ENCODE measurements at places on chromosomes 12 and 14.

DNA sequence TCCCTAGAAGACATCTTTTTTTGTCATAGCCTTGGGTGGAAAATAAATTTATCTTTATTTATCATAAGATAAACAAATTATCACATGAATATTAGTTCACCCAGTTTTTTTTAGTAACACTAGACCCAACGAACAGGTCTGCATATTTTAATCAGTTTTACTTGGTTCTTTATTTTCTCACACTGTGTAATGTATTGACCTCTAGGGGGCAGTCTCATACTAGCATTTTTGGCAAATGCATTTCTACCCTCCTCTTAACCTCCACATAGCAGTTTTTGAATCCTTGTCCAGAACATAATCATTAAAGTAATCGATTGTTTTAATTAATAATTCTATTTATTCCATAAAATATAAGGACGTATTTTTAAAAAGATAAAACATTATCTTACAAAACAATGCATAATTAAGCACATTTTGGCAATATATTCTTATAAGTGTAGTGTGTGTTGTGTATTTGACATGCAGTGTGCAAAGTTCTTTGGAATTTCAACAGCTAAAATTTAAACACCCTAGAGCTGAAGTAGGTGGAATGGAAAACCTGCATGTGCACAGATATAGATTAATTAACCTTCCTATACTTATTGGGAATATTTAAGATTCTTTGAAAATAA, 31.6 kb upstream of the PTPRQ start:
- DNase-seq = peak; percentile 26

DNA sequence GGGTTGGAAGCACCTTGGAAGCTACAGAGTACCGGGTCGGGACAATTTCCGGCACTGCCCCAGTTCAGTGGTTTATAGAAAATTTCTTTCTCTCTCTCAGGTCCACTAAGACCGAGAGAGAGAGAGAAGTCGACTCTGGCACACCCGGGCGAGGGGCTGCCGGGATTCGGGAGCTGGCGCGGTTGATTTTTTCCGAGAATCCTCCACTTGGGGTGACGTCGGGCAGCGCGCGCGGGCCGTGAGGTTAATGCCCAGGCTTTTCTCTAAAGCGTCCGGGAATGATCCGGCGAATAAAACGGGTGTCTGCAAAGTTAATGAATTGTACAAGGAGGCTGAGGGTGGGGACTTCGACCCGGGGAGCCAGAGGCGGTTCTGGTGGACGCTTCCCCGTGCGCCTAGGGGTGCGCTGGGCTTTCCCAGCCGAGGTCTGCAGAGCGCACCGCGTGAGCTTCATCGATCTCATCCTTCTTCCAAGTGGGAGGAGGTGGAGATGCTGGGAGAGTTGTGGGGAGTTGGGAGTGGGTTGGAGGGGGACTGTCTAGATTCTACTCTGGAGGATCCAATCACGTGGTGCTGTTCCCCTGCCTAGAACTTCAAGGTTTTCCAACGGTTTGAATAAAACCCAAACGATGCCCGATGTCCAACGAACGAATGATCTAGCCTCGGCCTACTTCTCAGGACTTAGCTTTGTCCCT, 51.9 kb upstream of the TBX3 start:
- no peak for DNase-seq

DNA sequence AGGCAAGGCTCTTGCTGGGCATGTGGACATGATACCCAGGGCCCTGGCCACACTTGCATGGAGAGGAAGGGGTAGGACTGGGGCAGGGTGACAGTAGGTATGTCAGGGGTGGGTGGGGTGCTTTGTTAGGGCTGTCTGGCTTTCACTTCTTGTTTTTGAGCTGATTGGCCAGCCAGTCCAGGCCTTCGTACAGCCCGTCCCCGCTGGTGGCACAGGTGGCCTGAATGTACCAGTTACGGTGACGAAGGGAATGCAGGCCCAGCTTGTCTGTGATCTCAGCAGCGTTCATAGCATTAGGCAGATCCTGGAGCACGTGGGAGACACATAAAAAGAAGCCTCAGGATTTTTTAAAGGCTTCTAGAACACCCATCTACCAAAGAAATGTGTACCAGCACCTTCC, 13.5 kb upstream of the FKBP11 start:
- no peak for DNase-seq

- no peak for DNase-seq
These were observed 35.7 kb upstream of the EML1 start for GRCh38 chr14:99757331-99758070.

DNA sequence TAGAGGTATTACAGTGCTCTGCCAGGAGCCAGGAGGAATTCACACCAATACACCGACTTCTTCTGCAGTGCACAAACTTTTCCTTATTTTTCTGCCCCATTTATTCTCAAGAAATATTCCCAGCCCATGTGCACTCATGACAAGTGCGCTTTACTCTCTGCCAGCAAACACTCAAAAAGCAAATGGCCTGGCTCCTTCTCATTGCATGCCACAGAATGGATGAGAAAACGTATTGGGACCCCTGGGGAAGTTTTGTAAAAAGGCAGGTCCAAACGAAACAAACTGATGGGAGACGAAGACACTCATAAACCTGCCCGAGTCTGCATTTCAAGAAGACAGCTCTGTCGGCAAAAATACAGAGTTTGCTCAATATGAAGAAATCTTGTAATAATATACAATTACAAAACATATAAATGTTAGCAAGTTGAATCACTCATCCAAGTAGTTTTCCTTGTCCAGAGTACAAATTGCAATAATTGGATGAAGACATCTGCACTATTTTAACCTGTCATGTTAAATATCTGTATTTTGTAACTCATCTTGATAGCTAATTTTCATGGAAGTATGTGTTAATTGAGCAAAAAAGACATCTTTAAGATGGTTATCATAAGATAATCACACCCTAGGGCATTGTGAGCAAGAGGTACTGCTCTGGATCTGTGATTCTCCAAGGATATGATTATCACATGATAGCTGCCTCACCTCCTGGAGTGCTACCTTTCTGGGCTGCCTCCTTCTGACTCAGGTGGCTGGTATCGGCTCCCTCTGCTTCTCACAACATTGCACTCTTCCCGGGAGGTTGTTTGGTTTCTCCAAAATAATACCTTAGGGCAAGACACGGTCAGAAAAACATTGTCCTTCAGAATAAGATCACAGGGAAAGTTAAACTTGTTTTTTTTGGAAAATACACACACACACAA, 260.8 kb upstream of the G2E3 start:
- no peak for DNase-seq

- no peak for DNase-seq
These were observed 42.2 kb upstream of the MANSC4 start for GRCh38 chr12:27822076-27822712.

- no peak for DNase-seq
These were observed 9.2 kb upstream of the CCDC196 start for GRCh38 chr14:66476964-66477363.

- no peak for DNase-seq
These were observed 151.6 kb downstream of the HELB start for GRCh38 chr12:66453844-66454243.

DNA sequence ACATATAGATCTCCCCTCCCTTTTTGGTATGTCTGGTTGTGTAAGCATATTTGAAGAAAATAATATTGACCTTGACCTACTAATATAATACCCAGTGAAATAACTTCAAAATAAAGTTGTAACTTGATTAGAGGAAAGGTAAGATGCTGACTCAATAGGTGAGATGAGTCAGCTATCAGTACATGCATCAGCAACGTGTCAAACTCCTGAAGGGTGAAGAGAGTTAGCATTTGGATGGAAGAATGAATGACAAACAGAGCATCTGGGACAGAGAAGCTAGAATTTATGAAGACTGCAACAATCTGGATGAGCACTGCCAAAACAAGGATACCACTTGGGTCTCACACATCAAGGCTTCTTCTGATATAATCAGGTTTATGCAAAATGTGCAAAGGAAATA, 74.9 kb downstream of the PPP2R5E start:
- no peak for DNase-seq

GRCh38 chr12:124761056-124761455, 102.6 kb downstream of the SCARB1 start:
- DNase-seq = no peak

GRCh38 chr12:116490471-116490870, 68.7 kb upstream of the MAP1LC3B2 start:
- no peak for DNase-seq
